ENCODE measurements at places on chromosomes 13 and 19. TPM values are rescaled to one million over a fixed set of nuclear protein-coding genes. Genes with fewer than 3 reads are reported as not detected.

KLK10 gene
- not detected for total RNA-seq

ZNF829 gene
- 4.1 TPM for total RNA-seq

CYP4F3 gene
- total RNA-seq: 0.13 TPM

KCNJ14 gene
- total RNA-seq: 0.88 TPM

LYPD3 gene
- 0.65 TPM for total RNA-seq
